ENCODE measurements at places on chromosomes 7 and 10.

- DNase-seq: no peak
Observed at GRCh38 chr7:67393903-67394302, 397.3 kb downstream of the TYW1 start.

- peak; percentile 10 for DNase-seq
Observed at GRCh38 chr7:78039790-78040776, 241.5 kb downstream of the PHTF2 start.

- DNase-seq: no peak
Observed at GRCh38 chr7:141359740-141360415, 191.3 kb upstream of the AGK start.

- no peak for DNase-seq
Observed at GRCh38 chr10:21511946-21512572, 13.4 kb downstream of the SKIDA1 start.

GRCh38 chr10:102596506-102596971 lies 47.7 kb upstream of the TRIM8 start:
- DNase-seq: no peak

DNA sequence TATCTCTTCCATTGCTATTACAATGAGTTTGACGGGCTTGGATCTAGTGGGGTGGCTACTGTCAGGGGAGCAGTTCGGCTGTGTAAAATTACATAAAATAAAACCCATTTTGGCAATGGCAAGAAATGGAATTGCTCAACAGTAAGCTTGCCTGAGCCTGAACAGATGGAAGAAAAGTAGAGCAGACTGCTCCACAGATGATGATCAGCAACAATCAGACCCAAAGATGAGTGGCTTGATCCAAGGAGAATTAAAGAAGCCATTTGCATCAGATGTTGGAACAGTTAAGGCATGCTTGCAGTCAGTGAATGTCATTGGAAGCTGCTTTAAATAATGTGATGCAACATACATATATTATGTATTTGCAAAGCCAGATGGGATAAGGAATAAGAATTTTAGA lies 256.6 kb upstream of the SMIM30 start:
- DNase-seq: no peak
